ENCODE measurements at places on chromosomes 4 and X. TPM values are rescaled to one million over a fixed set of nuclear protein-coding genes. Genes with fewer than 3 reads are reported as not detected.

Gene DDIT4L
- polyA plus RNA-seq, result 6.0 TPM

Gene MAGEA11
- not detected for polyA plus RNA-seq

Gene KIF4A
- polyA plus RNA-seq, result 8.6 TPM

Gene FAM53A
- 1.2 TPM for polyA plus RNA-seq

Gene KLKB1
- polyA plus RNA-seq, result 0.67 TPM

Gene OFD1
- polyA plus RNA-seq, result 15.5 TPM

Gene HNRNPD
- 304 TPM for polyA plus RNA-seq

Gene ASB12
- 31.5 TPM for polyA plus RNA-seq

Gene PLAC8
- polyA plus RNA-seq, result 7.4 TPM

Gene NKX6-1
- polyA plus RNA-seq, result not detected

Gene FAM156B
- polyA plus RNA-seq, result 19.6 TPM

Gene AADAT
- polyA plus RNA-seq, result 20.9 TPM

Gene ZCCHC18
- polyA plus RNA-seq, result 2.8 TPM

Gene PNMA5
- not detected for polyA plus RNA-seq

Gene GIMD1
- polyA plus RNA-seq, result not detected

Gene RNF175
- polyA plus RNA-seq, result 0.63 TPM

Data from muscle of back (tissue), 13 donors.